NK-92 treated with Interleukin-12 subunit alpha and Interleukin-12 subunit beta, amount 100 ng/mL, for 24 hours (cell line): ENCODE measurements at places on chromosomes 2 and 18.

DNA sequence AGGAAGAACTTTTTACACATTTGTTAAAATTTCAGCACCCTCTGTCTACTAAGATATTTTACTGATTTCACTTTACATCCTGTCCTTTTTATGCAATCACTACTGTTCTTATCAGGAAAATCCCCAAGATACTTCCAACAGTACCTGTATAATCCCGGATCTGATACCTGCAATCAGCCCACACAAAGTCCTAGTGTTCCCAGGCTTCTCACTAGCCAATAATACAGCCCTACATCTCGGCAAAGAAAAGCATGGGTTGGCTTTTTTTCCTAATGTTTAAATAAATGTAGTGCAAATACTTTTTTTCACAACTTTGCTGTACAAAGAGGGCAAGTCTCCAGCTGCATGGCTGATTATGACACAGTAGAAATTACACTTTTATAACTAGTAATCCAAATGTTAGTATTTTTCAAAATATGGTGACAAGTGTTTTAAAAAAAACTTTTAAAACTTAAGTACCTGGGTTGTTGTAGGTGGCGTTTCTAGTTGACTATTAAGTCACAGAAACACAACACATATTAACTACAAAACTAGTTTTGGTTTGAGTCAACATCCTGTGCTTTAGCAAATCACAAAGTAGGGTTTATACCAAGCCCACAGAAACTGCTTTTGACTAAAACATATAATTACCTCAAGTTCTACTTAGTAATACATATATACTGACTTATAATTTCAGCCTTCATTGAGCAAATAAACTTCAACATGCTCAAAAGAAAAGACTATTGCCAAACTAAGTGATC is 19.5 kb downstream of the CNOT11 start:
- no peak for DNase-seq

- DNase-seq = no peak
Observed at GRCh38 chr2:212282671-212283261, 255.8 kb downstream of the ERBB4 start.

GRCh38 chr2:68565858-68566257 is 77.5 kb upstream of the PROKR1 start:
- no peak for DNase-seq

- no peak for DNase-seq
Observed at GRCh38 chr2:58107803-58108710, 61.5 kb downstream of the VRK2 start.

DNA sequence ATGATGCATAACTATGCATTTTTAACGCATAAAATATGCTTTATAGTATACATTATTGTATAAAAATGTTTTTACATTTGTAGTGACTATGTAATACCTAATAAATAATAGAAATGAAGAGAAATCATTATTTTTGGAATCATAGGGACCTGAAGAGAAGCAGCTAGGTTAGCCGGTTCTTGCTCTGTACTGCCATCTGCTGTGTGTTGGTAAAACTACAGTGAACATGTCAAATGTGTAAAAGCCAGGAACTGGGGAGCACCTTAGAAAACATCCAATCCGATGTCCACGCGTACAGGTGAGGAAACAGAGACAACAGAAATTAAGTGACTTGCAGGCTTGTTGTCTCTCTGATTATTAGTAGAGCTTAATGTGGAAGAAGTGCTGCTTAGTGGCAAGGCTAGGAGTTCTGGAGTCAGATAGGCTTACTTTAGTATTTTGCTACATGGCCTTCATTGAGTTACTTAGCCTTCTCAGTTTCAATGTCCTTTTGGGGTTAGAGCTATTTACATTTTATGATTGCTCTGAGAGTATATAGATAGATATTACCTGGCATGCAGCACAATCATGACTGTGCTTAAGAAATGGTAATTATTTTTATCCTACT is 386.5 kb downstream of the DLGAP1 start:
- DNase-seq = no peak

- DNase-seq = no peak
Observed at GRCh38 chr2:188647430-188648070, 326.6 kb upstream of the COL3A1 start.

DNA sequence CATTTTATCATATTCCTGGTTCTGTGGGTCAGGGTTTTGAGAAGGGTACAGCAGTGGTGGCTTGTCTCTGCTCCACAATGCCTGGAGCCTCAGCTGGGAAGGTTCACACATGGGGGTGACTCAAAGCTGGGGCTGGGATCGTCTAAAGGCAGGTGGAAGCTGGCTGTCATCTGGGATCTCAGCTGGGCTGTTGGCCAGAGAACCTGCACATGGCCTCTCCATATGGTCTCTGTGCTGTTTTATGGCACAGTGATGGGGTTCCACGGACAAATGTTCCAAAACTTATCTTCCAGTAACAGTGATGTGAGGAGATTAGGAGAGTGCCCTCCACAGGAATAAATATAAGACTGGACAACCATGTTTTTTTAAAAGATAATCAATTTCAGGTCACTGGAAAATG is 191.4 kb downstream of the SS18 start:
- no peak for DNase-seq

DNA sequence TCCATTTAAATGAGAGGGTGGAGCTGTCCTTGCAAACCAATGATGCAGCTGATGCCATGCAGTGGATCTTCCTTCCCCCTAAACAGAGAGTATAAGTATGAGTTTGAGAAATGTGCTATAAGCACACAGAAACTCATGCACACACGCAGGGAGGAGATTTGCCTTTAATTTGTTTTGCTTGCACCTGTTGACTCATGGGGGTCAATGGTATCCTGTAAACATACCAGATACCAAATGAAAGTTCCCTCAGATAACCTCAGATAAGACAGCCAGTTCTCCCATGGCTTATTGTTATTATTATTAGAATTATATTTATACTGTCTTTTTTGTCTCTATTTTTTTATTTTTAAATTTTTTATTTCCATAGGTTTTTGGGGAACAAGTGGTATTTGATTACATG is 29.5 kb upstream of the GPR39 start:
- no peak for DNase-seq

- DNase-seq = no peak
Observed at GRCh38 chr2:70381821-70382220, 80.0 kb upstream of the FAM136A start.

- DNase-seq = no peak
Observed at GRCh38 chr2:66303471-66303870, 131.5 kb upstream of the MEIS1 start.

GRCh38 chr2:131125195-131125757 is 20.1 kb downstream of the PLEKHB2 start:
- DNase-seq = no peak

DNA sequence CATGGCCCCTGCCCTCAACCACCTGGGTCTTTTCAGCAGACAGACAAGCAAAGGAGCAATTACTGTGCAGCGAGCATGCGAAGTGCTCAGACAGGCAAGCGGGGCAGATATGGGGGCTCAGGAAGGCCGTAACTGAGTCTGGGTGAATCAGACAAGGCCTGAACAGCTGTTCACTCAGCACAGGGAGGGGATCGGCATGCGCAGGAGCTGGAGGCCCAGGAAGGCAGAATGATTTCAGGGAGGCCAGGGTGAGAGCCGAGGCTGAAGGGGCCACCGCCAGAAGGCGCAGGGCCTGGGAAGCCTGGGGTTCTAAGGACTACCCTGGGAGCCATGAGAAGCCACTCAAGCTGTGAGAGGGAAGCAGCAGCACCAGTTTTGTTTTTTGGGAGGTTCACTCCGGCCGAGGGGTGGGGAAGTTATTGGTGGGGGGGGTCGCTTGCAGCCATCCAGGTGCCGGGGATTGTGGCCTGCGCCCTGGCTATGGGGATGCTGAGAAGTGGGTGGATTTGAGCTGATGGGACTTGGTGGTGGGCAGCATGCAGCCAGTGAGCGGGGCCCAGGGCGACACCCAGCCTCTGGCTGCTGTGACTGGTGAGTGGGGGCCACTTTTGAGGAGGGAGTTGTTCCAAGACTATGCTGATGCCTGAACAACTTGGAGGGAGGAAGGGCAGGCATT is 132.2 kb downstream of the TSN start:
- no peak for DNase-seq

DNA sequence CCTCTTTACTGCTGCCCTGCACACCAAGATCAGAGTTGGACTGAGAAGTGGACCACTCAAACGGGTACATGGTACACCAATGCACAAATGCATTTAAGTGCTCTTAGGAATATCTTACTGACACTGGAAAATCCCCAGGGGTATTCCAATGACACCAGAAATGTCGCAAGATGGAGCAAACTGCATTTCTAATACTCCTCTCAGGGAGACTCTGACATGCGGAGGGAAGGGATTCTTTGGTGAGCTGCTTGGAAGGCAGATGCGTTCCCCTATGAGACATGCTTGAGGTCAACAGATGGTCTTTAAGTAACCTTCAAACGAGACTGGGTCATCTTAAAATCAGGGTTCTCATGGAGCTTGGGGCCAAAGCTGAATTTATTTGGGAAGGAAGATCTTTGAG is 521.8 kb upstream of the TCF4 start:
- DNase-seq = no peak

DNA sequence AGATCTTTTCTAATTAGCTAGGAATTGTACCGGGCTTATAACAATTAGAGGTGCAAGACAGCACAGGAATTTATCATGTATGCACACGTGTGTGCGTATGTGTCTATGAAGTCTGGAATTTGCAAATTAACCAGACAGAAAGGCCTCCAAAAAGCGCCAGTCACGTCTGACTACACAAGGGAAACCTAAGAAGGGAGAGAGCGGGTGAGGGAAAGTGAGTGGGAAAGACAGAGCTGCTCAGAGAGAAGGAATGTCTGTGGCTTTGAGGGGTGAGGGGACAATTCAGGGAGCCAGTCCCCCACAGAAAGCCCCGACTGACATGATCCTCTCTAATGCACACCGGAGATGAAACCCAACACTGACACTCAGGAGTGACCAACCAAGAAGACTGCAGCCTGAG is 197.7 kb upstream of the SH3BP4 start:
- no peak for DNase-seq

- no peak for DNase-seq
Observed at GRCh38 chr2:23606968-23607367, 222.0 kb downstream of the KLHL29 start.

DNA sequence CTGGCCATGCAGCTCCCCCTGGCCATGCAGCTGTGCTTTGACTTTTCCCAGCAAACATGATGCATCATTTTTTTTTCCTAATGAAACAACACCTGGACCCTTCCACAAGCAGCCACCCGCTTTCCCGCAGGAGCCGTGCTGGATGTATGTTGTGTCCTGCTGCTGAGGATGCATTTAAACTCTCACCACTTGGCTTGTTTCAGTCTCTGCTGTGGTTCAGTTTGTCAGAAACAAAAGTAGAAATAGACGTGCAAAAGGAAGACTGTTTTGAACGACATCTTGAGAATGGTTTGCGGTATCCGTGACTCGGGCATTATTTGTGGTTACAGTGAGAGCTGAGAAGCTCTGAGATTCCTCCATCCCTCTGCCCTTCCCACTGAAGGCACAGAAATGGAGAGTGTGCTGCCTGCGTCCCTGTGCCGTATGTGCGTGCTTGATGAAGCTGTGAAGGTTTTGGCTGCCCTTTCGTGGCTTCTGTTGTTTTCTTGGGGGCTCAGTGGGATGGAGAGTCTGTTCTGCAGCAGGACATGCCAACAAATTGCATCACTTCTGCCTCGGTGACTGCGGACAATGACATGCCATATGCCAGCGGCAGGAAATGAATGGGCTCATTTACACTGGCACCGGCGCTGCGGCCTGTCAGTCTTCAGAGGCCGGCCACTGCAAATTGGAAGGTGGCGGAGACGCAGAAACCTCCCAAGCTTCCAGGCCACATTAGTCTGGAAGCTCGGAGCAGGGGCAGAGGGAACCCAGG is 417.7 kb upstream of the SALL3 start:
- no peak for DNase-seq

DNA sequence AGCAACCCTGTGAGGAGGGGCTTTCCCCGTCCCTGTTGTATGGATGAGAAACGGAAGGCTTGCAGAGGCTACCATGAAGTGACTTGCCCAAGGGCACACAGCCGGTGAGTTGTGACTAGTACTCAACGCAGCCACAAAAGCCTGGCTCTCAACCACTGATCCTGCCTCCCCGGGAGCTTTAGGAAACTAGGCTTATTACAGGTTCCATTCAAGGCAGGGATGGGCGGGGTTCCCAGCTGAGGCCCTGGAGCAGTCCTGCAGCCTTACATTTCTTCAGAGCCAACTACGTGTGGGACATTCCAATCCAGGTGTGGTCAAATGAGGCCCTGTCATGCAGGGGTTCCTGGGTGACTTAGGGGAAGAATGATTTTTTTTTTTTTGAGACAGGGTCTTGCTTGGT is 59.6 kb downstream of the MEX3C start:
- no peak for DNase-seq

- no peak for DNase-seq
Observed at GRCh38 chr2:135803278-135803677, 33.7 kb downstream of the LCT start.

- no peak for DNase-seq
Observed at GRCh38 chr2:140567734-140568133, 1563.1 kb downstream of the LRP1B start.

- DNase-seq = no peak
Observed at GRCh38 chr2:98805412-98806171, 74.7 kb upstream of the MGAT4A start.

- DNase-seq = no peak
Observed at GRCh38 chr18:31750273-31750672, 10.4 kb downstream of the SLC25A52 start.

GRCh38 chr18:45688833-45689232 is 35.1 kb upstream of the SLC14A1 start:
- DNase-seq = peak; percentile 33

GRCh38 chr2:40457366-40457765 is 5.5 kb upstream of the SLC8A1 start:
- no peak for DNase-seq

- no peak for DNase-seq
Observed at GRCh38 chr2:120995656-120996190, 260.1 kb downstream of the GLI2 start.

- DNase-seq = peak; percentile 48
Observed at GRCh38 chr2:97645112-97645694, 659 bp upstream of the COX5B start.

GRCh38 chr2:53701221-53701620 is 66.4 kb upstream of the CHAC2 start:
- no peak for DNase-seq
